ENCODE measurements at places on chromosomes 12 and 14.

DNA sequence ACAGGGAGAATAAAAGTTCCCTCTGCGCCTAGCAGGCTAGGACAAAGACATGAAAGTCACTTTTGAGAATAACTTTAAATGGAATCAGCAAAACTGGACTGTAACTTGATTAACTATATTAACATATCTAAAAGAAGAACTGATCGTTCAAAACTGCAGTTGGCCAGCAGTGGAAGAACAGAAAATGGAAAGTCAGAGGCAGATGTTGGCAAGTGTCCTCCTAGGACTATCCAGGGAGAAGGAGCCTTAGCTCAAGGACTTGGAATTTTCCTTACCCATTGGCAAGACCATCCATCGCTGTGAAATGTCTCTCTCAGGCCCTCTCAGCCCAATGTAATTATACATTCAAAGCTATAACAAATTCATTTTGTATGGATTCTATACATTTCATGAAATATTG is 419.7 kb downstream of the ATP23 start:
- no peak for DNase-seq

DNA sequence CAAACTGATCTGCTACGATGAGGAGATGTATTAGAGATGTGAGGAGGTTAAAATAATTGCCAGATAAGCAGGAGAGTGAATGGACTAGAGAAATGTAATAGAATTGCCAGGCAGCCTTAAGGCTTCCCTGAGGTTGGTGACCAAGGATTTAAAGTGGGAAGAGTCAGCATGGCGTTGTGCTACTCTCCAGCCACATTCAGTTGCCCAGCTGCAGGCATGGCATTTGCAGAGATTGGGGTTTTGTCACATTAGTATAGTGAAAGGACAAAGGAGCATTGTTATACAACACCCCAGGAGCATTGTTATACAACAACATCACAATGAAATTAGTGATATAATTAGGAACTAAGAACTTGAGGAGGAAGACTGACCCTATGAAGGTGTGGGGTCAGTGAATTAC is 31.7 kb downstream of the MARK3 start:
- DNase-seq: no peak

- no peak for DNase-seq
Measured at GRCh38 chr12:18595412-18595811, 142.4 kb downstream of the PLCZ1 start.

GRCh38 chr14:71482671-71483070 is 449.6 kb upstream of the RGS6 start:
- DNase-seq: no peak

GRCh38 chr12:21543151-21543550 is 17.1 kb downstream of the SPX start:
- no peak for DNase-seq
